ENCODE measurements at places on chromosomes 5 and 9. TPM values are rescaled to one million over a fixed set of nuclear protein-coding genes. Genes with fewer than 3 reads are reported as not detected.

The TIMD4 gene
- not detected for total RNA-seq

The CDHR2 gene
- total RNA-seq = not detected

- H3K4me3 ChIP-seq = no peak overlapping the region
- DNase-seq = no peak
- no peaks in the 10 kb centered on the region for H3K4me1 ChIP-seq
- no peak overlapping the region for H3K27ac ChIP-seq
Measured at GRCh38 chr9:12958279-12958678, 183.5 kb downstream of the LURAP1L start.

The CDO1 gene
- total RNA-seq = 54.7 TPM

DNA sequence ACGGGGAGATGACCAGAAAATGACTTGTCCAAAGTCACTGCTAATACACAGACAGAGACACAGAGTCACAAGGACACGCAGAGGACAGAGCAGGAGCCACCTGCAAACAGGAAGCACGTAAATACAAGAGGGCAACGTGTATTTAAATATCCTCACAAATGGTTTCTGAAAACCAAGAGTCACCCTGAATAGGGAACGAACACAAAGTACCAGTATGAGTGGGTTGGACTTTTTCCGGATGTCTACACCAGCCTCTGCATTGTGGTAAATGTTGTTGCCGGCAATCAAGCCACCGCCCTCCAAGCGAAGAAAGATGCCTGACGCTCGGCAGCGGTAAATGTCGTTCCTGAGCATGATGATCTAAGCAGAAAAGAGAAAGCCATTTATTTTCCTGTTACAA lies 44.5 kb downstream of the FBXO10 start:
- H3K27ac ChIP-seq = no peak overlapping the region
- no peaks in the 10 kb centered on the region for H3K36me3 ChIP-seq
- H3K4me1 ChIP-seq = no peaks in the 10 kb centered on the region
- no peak for DNase-seq
- no peaks in the 10 kb centered on the region for H3K27me3 ChIP-seq

The DMGDH gene
- 2.9 TPM for total RNA-seq

All from breast epithelium (tissue), 4 donors.